ENCODE measurements at places on chromosomes 16 and 17. TPM values are rescaled to one million over a fixed set of nuclear protein-coding genes. Genes with fewer than 3 reads are reported as not detected.

CEP295NL gene
- 0.31 TPM for total RNA-seq

PERCC1 gene
- total RNA-seq: not detected

SPNS2 gene
- 14.1 TPM for total RNA-seq

ITGA2B gene
- total RNA-seq: 1.7 TPM

CCL22 gene
- not detected for total RNA-seq

SMIM22 gene
- total RNA-seq: not detected

PALB2 gene
- 10.8 TPM for total RNA-seq

ABCA3 gene
- 19.2 TPM for total RNA-seq

MYH3 gene
- 1.4 TPM for total RNA-seq

CCL8 gene
- not detected for total RNA-seq

NCOR1 gene
- 74.8 TPM for total RNA-seq

STX4 gene
- total RNA-seq: 68.1 TPM

CASKIN1 gene
- 0.74 TPM for total RNA-seq

CNTD1 gene
- not detected for total RNA-seq

MPP3 gene
- 17.4 TPM for total RNA-seq

LDAF1 gene
- total RNA-seq: 19.7 TPM

CCL14 gene
- total RNA-seq: not detected

TMEM106A gene
- 1.3 TPM for total RNA-seq

KRT28 gene
- total RNA-seq: not detected

SLC5A10 gene
- 0.18 TPM for total RNA-seq

PYDC1 gene
- total RNA-seq: not detected

GABARAPL2 gene
- total RNA-seq: 89.7 TPM

SLC13A5 gene
- total RNA-seq: 0.12 TPM

WNT9B gene
- total RNA-seq: not detected

RASL10B gene
- total RNA-seq: 0.09 TPM

LLGL2 gene
- 25.5 TPM for total RNA-seq

ODAD4 gene
- 1.4 TPM for total RNA-seq
